H7 (cell line): ENCODE measurements at places on chromosomes 6 and 20. TPM values are rescaled to one million over a fixed set of nuclear protein-coding genes. Genes with fewer than 3 reads are reported as not detected.
A peak's percentile ranks its signal among the peaks of the same experiment; 100 is the strongest.

- no peak for DNase-seq
Measured at GRCh38 chr6:133466680-133467079, 225.5 kb downstream of the EYA4 start.

DNA sequence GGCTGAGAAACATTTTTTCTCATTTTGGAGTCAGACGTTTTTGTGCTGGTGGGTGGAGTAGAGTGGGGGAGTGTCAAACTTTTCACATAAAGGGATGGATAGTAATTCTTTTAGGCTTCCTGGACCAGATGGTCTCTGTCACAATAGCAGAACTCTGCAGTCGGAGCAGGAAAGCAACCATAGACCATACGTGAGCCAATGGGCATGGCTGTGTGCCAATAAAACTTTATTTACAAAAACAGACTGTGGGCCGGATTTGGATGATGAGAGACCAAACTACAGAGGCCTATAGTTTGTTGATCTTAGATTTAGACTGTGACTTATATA is 70.8 kb upstream of the SLC22A23 start:
- DNase-seq: no peak

- peak; percentile 39 for DNase-seq
Measured at GRCh38 chr6:30885481-30885998, 1.2 kb downstream of the DDR1 start.

GRCh38 chr6:163646866-163647265 is 232.3 kb downstream of the QKI start:
- DNase-seq: no peak

- no peak for DNase-seq
Measured at GRCh38 chr6:108195209-108195608, 29.4 kb downstream of the NR2E1 start.

GRCh38 chr6:137494988-137495702 is 951 bp upstream of the OLIG3 start:
- peak; percentile 73 for DNase-seq

GRCh38 chr6:150088481-150089154 is 19.7 kb upstream of the ULBP3 start:
- no peak for DNase-seq

DNA sequence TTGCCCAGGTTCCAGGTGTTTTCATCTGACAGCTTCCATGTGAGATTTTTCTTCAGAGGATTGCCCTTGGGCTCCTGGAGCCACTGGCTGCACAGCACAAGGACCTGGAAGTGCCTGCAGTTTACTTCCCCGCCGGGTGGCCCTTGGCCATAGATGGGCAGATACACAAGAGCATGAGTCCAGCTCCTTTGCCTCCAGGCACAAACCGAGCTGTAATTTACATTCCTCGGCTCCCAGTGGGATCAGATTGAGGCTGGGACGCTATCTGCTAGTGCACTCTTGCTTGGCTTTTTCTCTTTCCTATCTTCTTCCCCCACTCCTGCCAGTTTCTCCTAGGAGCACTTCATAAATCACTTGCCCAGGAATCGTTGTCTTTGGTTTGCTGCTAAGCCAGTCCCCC is 85.4 kb upstream of the RALY start:
- DNase-seq: no peak

- DNase-seq: no peak
Measured at GRCh38 chr6:16585805-16586204, 175.5 kb downstream of the ATXN1 start.

DNA sequence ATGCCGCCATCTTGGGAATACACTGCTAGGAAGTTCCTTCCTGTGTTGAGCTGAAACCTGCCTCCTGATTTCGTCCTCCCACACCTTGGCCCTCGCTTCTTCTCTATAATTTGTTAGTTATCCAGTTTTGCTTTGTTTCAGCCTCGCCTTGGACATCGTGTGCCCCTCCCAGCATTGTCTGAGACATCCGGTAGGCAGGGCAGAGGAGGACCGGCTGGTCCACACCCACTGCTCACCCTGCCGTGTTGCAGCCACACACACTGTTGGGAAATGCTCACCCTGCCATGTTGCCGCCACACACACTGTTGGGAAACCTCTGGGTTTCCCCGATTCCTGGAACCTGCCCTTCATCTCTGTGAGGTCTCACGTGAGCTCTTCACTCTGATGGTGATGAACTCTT is 105.1 kb downstream of the CDH4 start:
- DNase-seq: no peak

DNA sequence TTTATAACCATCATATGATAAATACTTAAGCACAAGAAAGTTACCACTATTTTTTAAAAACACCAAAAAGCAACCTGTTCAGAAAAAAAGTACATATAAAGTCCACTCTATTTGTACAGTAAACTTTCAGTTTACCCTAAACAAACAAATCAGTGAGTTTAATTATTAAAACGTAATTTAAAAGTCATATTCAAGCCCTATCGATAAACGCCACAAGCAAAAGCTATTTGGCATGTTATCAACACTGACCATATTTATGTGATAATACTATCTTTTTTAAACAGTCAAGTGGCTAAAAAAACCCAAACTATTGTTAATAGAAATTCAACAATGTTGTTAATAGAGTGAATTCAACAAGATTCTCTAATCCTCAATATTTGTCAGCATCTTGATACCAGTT is 1.9 kb downstream of the KATNA1 start:
- no peak for DNase-seq

- DNase-seq: no peak
Measured at GRCh38 chr6:160427312-160428068, 79.3 kb downstream of the SLC22A3 start.

GRCh38 chr20:57544838-57545564 is 15.9 kb upstream of the PCK1 start:
- no peak for DNase-seq

DNA sequence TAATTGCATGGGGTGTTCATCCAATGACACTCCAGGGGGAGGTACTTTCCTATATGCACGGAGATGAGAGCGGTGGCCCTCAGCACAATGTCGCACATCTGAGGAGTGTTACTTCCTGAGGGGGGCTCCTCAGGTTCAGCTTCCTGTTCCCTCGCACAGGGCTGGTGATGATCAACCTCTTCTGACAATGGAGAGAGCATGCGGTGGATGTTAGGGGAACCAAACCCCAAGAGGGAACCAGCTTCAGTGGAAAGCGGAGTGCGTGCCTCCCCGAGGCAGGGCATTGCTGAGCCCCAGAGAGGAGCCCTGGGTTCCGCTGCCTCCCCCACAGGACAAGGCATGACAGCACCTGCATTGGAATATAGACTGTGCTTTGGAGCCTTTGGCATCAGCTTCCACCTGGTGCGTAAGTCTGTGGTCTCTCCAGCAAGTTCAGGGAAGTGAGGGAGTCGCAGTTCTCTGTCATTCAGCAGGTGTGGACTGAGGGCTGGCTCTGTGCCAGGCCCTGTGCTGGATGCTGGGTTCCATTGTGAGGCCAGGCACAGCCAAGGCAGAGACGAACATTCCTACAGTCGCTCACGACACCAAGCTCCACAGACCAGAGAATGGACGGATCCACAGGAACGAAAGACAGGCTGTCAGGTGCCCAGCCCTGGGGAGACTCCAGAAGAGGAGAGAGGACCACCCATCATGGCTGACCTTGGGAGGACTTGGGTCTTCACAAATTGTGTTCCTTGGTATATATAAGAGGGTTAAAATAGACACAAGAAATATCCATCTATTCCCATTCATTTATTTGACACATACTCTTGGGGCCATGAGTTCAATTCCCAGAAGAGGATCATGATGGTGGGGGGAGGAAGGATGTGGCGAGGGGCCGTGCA is 3.9 kb upstream of the ZNF831 start:
- no peak for DNase-seq

DNA sequence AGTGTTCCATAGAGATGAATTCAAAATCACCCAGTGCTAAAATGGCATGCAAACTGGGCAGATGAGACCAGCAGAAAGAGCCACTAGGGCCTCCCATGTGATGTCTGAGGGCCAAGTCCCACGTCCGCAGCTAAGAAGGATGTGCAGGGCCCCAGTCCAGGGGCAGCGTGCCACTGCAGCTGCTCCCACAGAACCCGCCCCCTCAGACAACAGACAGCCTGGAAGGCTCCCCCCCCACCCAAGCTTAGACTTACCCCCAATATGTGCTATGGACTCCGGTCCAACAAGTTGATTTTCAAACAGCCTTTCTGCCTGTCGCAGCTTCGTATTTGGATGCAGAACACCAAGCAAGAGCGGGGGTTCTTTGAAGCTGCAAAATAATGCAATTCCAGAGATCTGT is 14.0 kb downstream of the APMAP start:
- no peak for DNase-seq

GRCh38 chr6:129673748-129674147 is 36.2 kb downstream of the ARHGAP18 start:
- no peak for DNase-seq

DNA sequence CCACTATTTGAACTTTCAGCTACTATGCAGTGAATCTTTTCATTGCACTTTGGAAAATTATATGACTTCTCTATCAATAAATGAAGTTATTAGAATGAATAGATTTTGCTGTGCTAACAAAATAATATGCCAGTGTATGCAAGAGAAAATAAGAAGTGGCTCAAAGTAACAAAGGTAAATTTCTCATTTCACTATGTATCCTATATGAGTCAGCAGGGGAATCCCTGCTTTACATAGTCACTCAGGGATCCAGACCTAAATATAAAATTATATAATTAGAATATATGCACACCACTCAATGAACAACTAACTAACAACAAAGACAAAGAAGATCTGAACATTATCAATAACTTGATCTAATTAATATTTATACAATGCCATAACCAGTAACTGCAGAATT is 390.8 kb upstream of the IRAK1BP1 start:
- no peak for DNase-seq

- no peak for DNase-seq
Measured at GRCh38 chr6:119612911-119613381, 263.4 kb upstream of the MAN1A1 start.

- DNase-seq: no peak
Measured at GRCh38 chr6:89273816-89274215, 41.3 kb downstream of the GABRR2 start.

DNA sequence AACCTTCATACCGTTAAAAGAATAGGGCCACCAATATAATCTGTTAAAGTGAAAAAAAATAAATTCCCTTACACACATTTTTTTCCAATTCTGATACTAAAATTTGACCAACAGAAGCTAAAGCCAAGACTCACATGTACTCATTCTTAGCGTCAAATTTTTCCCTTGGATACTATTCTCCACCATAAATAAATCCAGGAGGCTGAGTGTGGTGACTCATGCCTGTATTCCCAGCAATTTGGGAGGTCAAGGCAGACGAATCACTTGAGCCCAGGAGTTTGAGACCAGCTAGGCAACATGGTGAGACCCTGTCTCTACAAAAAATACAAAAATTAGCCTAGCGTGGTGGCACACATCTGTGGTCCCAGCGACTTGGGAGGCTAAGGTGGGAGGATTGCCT is 43.9 kb downstream of the SCML4 start:
- no peak for DNase-seq

- no peak for DNase-seq
Measured at GRCh38 chr20:36086767-36087166, 67.8 kb upstream of the EPB41L1 start.

- peak; percentile 80 for DNase-seq
Measured at GRCh38 chr6:15017261-15017660, 228.6 kb upstream of the JARID2 start.

- DNase-seq: no peak
Measured at GRCh38 chr6:35142588-35143569, 1.7 kb upstream of the TCP11 start.

- peak; percentile 16 for DNase-seq
Measured at GRCh38 chr20:22403022-22403631, 181.2 kb downstream of the FOXA2 start.

GRCh38 chr6:140744659-140745320 is 1370.3 kb upstream of the CITED2 start:
- DNase-seq: no peak

- no peak for DNase-seq
Measured at GRCh38 chr6:29502181-29502580, 14.4 kb upstream of the MAS1L start.

GRCh38 chr6:43606019-43606418 is 23.0 kb downstream of the GTPBP2 start:
- no peak for DNase-seq

- DNase-seq: no peak
Measured at GRCh38 chr6:44342052-44342451, 398 bp upstream of the SPATS1 start.

The TSPO2 gene
- not detected in 2 replicates for total RNA-seq

The SMIM13 gene
- 4.2 and 5.7 TPM in 2 replicates for total RNA-seq

The GRM4 gene
- total RNA-seq: 23.9 and 35.3 TPM in 2 replicates

The HLA-DOB gene
- not detected in 2 replicates for total RNA-seq

The SPATS1 gene
- not detected in 2 replicates for total RNA-seq

The CST5 gene
- not detected in 2 replicates for total RNA-seq

The HLA-A gene
- total RNA-seq: 55.5 and 73.8 TPM in 2 replicates

The LINC00237 gene
- total RNA-seq: 3.7 and 5.4 TPM in 2 replicates

The TNNC2 gene
- 0.42 and 0.70 TPM in 2 replicates for total RNA-seq
